ENCODE measurements at places on chromosomes 12 and 14.

GRCh38 chr14:104316121-104316722 lies 177.8 kb downstream of the KIF26A start:
- no peak for DNase-seq

DNA sequence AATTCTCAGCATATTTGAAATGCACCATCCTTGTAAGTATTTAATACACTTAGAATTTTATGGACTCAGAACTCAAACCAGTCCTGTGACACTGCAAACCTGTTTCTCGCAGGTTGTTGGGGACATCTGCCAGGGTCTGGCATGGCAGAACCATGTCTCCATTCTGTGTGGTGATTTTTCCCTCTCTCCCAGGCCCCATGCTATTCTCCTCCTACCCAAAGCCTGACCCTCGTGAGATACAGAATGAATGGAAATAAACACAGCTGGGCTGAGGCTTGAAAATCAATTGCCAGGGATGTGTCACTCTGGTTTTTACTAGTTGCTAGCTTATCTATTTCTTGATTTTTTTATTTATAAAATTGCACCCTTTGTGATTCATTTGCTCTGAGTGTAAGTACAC lies 19.8 kb downstream of the TPH2 start:
- DNase-seq, result no peak

- DNase-seq, result no peak
Observed at GRCh38 chr12:53735-54730, 12.5 kb upstream of the IQSEC3 start.

DNA sequence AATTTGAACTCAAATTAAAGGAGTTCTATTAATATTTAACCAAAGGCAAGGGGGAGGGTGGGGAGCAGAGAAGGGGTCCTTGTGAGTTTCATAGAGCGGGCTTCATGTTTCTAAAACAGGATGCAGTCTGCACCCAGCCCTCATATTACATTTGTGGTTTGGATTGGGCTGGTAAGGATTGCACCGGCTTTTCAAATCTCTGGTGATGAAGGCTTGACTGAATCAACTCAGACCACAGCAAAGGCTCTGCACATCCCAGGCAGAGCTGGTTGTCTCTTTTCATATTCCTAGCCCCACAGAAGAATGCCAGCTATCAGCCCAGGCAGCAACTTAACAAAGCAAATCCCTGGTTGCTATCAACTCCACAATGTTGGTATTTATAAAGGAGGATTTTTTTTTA lies 1221.4 kb downstream of the VRK1 start:
- no peak for DNase-seq

DNA sequence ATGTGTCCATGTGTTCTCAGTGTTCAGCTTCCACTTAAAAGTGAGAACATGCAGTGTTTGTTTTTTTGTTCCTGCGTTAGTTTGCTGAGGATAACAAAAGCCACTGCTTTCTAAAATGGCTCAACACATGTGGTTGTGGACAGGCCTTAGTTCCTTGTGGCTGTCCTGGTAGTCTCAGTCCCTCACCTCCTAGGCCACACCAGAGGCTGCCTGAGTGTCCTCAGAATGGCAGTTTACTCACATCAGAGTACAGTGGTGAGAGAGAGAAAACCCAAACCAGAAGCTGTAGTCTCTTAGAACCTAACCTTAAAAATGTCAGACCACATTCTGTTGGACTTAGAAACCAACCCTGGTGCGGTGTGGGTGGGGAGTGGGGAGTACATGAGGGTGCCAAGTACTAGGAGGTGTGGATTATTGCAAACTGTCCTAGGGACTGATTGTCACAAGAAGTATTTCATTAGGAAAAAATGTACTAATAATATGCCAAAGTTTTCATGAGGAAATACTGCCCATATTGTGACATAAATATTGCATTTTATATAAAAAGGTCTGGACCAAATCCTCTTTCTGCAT lies 30.4 kb downstream of the NPAS3 start:
- no peak for DNase-seq

DNA sequence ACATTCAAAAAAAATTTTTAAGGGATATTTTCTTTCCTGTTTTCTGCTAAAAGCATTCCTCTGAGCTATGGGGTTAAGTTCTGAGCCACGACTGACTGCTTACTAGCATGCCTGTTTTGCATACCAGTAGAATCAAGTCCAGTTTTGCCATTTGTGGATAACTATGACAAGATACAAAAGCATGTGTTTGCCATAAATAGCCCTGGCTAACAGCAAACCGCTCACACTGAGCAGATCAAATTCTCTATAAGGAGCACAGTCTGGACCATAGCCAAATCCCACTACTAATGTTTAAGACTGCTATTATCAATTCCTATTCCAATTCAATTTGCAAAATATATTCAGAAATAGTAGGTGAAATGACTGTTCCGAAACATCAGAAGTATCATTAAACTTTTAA lies 3.2 kb downstream of the CFL2 start:
- DNase-seq, result peak; percentile 56

GRCh38 chr12:130179191-130179590 lies 16.9 kb downstream of the FZD10 start:
- DNase-seq, result no peak

DNA sequence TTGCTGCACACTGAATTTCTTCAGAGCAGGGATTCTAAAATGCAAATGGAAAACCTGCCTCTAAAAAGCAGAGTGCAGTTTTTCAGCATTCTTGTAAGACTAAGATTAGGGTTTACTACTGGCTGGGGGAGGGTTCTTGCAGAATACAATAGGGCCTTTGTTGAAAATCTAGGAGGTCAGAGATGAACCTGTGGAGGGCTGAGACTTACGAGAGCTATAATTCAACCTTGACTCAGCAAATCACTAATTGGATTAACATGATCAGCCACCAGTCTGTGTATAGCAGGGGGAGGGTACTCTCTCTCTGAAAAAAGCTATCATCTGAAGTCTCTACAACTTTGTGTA lies 92.6 kb upstream of the HIF1A start:
- DNase-seq, result no peak

GRCh38 chr12:108856428-108857157 lies 790 bp downstream of the SSH1 start:
- DNase-seq, result peak; percentile 67

- DNase-seq, result no peak
Observed at GRCh38 chr12:60042835-60043234, 447.0 kb downstream of the SLC16A7 start.

DNA sequence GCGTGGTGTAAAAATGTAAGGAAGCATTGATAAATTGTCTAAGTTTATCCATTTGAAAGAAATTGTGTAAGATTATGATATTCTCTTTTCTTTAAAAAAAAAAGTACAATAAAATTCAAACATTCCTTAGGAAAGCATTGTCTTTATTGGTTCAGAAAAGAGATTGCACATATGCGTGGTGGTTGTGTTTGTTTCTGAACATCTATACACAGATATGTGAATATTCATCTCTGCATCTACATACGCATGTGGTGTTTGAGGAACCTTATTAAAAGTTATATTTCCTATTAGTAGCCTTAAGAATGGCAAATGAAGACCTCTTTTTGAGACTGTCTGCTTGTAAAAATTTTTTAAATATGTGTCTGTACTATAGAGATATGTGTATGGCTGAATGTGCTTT lies 69.8 kb downstream of the TMEM260 start:
- DNase-seq, result no peak

GRCh38 chr14:44287858-44288257 lies 219.2 kb downstream of the FSCB start:
- DNase-seq, result no peak

DNA sequence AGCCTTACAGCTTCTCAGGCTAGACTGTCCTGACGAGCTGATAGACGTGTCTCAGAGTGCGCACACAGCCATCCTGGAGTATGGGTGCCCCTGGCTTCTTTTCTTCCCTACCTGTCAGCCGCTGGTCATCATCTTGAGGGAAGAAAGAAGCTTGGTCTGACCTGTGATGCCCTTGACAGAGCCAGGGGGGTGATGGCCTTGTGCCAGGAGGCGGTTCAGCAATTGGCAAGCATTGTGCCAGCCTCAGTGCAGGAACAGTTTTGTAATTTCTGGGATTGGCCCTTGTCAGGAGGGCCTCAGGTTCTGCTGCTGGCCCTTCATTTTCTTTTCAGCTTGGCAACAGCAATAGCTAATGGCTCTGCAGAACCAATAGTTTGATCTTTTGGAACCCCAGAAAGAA lies 80.1 kb downstream of the ADCK1 start:
- no peak for DNase-seq

DNA sequence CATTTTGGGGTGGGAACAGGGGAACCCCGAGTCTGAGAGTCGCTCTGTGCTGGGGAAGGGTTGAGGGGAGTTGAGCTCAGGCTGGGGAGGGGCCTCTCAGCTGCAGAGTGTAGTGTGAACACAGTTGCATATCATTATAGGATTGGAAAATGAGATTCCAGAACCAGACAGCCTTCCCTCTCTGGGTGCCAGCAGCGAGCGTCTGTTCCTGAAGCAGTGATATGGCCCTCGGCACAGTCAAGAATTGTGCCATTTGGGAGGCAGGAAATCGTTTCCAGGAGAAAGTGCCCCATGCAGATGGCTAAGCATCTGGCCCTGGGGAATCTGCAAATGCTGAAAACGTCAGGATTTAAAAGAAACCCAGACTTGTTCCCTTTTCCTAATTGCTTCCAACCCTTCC lies 70.4 kb upstream of the SFSWAP start:
- no peak for DNase-seq

DNA sequence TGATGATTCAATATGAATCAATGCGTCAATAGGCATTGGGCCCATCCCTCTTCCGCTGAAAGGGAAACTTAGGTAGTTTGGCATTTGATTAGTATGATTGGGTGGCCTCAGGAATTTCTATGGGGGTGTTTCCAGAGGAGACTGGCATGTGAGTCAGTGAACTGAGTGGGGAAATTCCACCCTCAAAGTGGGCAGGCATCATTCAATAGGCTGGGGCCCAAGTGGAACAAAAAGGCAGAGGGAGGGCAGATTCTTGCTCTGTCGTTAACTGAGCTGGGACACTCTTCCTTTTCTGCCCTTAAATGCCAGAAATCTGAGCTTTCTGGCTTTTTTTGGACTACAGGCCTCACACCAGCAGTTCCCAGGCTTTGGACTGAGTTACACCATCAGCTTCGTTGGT lies 373.5 kb downstream of the RPS29 start:
- DNase-seq, result no peak

DNA sequence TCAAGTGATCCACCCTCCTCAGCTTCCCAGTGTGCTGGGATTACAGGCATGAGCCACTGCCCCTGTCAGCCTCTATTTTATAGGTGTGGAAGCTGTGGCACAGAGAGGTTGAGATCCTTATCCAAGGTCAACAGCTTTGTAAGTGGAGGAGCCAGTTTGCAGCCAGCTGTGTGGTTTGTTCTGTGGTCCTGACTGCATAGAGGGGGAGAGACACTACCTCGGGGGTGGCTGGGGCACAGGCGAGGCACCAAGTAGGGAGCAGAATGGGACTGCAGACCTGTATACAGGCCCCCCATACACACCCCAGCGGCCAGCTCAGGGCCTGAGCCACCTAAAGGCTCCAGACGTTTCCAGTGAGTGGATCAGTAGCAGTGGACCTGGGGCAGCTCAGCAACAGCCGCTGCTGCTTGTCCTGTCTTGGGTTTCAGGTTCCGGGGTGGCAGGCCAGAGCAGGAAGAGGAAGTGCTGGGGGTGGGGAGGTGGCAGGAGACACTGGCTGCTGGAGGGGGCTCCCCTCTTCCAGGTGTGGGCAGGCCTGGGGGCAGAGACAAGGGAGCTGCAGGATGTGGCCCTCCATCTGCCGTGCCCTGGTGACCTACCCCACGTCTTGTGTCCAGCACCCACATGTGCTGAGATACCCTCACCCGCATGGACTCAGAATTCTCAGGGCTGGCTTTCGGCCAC lies 11.0 kb downstream of the ORAI1 start:
- peak; percentile 32 for DNase-seq

- peak; percentile 6 for DNase-seq
Observed at GRCh38 chr14:105891631-105892452, 365.5 kb downstream of the TMEM121 start.

- DNase-seq, result peak; percentile 60
Observed at GRCh38 chr14:70045844-70046535, 142.8 kb downstream of the SLC8A3 start.

- no peak for DNase-seq
Observed at GRCh38 chr14:31068235-31068634, 42.1 kb upstream of the STRN3 start.

GRCh38 chr12:109930028-109930800 lies 30.1 kb downstream of the TCHP start:
- no peak for DNase-seq

- no peak for DNase-seq
Observed at GRCh38 chr12:93996321-93996720, 152.1 kb upstream of the PLXNC1 start.

GRCh38 chr14:97524589-97525319 lies 727.6 kb downstream of the VRK1 start:
- DNase-seq, result no peak

- DNase-seq, result no peak
Observed at GRCh38 chr14:37746140-37746832, 150.9 kb downstream of the TTC6 start.

DNA sequence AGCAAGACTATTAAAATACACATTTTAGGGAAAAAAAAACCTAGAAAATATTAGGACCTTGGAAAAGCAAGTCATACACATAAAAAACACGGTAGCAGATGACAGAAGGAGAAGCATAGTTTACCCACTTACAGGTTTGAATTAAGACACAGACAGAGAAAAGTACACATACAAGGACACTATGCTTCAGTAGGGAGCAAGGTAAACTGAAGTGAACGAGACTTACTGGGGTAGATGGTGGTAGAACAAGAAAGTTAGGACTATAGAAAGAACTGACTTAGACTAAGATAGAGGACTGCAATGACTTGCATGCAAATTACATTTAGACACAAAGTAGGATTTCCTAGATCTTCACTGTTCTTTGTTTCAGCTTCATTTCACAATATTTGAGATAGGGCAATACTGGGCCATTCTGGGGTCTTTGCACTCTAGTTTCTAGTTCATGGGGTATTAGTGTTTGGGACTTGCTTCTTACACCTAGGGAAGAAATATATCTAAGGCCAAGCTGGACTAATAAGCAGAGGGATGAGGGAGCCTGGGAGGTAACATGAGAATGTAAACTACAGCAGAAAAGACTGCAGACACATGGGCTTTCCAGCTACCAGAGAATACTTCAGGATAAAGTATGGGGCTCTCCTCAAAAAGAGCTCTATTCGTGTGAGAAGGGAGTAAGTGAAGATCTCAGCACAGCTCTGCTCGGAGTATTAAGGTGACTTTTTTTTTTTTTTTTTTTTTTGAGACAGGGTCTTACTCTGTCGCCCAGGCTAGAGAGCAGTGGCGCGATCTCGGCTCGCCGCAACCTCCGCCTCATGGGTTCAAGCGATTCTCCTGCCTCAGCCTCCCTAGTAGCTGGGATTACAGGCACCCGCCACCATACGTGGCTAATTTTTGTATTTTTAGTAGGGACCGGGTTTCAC lies 27.7 kb upstream of the STAC3 start:
- DNase-seq, result no peak
